BJ (cell line): ENCODE measurements at places on chromosomes 7 and 10.

DNA sequence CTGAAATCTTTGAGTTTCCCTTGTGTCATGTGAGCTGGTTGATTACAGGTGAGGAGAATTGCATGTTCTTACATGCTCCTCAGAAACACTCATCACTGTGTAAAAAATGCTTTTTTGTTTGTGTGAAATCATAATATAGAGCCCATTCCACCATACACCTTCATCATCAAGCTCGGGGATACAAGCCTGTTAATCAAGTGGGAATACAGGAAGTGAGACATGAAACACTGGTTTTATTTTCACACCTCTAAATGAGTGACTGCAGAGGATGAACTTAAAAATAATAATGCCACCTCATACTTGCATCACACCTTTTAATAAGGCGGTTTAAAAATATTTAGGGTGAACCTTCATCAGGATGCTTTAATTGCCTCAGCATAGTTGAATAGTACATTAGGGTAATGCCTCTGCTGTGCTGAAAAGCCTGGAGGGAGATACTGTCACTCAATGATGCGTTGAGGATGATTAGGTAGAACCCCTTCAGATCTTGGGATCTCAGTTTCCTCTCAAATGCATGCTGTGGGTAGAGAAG is 164.6 kb downstream of the AUTS2 start:
- DNase-seq = no peak

DNA sequence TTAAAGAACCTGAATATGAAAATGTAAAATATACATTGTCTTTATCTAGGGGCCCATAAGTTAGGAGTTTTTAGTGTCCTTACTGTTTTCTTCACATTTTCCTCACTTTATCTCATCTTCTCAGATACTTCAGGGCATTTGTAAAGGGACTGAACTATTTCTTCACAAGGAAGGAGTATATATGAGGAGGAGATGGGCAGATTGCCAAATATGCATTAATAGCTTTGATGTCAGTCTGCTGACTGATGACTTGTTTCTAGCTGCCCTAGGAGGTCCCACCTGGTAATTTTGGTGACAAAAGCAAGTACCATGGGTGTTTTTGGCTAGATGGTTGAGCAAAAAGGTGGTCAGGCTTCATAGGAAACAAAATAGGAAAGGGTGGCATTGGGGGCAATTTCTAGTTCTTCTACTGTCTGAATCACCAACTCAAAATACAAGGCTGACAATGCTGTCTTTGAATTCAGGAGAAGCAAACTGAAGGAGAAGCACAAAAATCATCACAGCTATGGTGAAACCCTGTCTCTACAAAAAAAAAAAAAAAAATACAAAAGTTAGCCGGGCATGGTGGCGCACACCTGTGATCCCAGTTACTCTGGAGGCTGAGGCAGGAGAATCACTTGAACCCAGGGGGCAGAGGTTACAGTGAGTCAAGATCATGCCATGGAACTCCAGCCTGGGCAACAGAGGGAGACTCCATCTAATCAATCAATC is 10.4 kb upstream of the STRIP2 start:
- DNase-seq = no peak

DNA sequence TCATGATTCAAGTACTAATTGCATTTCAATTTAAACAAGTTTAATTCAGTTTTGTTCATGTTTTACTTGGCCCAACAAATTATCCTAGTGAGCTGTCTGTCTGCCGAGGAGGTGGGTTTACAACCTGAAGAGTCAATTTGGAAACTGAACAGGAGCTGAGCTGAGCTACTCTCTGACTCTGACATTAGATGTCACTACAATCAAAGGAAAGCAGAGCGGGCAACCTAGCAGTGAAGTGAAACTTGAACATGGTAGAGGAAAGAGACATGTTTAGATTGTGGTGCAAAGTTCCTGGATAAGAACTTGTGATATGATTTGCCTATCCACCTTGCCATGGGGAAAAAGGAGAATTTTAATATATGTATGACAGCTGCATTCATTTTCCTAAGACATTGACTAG is 9.6 kb upstream of the AGR3 start:
- DNase-seq = no peak

DNA sequence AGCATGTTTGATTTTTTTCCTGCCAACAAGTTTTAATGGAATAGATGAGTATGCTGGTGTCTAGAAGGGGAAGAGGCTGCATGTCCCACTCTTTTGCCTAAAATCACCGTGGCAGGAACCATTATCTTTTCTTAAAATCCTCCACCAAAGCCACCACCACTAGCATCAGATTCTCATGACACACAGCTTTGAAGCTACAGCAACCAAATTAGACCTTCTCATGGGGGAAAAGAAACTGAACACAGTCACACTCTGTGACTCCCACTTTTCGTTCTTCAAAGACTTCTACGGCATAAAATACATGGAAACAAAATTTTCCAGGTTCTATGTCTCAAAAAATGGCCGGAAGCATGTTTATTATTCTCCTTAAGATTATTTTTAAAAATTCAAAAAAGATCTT is 81.8 kb downstream of the SGMS1 start:
- no peak for DNase-seq

- peak; percentile 67 for DNase-seq
These were observed 218.6 kb upstream of the INHBA start for GRCh38 chr7:41921453-41921981.

GRCh38 chr7:128405471-128406313 is 4.1 kb downstream of the IMPDH1 start:
- DNase-seq = no peak

GRCh38 chr7:131943646-131944045 is 387.2 kb upstream of the PODXL start:
- DNase-seq = no peak

DNA sequence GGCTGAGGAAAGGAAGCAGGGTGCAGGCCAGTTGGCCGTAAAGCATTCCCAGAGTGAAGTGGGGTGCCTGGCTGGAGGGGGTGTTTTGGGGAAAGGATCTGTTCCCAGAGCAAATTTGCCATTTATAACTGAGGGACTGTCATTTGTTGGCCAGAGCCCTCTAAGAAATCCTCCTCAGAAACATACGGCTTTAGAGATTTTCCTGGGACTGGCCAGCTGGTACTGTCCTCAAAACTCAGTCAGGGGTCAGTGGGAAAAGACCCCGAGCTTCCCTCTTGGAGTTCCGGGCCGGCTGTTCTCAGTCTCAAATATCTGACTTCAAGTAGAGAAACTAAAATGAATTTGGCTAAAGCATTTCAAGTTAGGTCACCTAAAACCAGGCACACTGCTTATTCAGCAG is 55.9 kb downstream of the ETV1 start:
- no peak for DNase-seq

GRCh38 chr10:84108797-84109196 is 30.5 kb upstream of the GHITM start:
- no peak for DNase-seq

- no peak for DNase-seq
These were observed 16.5 kb downstream of the AIFM2 start for GRCh38 chr10:70115948-70116682.

GRCh38 chr10:97003151-97003803 is 171.2 kb downstream of the LCOR start:
- no peak for DNase-seq

- no peak for DNase-seq
These were observed 15.5 kb downstream of the DENND10 start for GRCh38 chr10:119119400-119119799.

DNA sequence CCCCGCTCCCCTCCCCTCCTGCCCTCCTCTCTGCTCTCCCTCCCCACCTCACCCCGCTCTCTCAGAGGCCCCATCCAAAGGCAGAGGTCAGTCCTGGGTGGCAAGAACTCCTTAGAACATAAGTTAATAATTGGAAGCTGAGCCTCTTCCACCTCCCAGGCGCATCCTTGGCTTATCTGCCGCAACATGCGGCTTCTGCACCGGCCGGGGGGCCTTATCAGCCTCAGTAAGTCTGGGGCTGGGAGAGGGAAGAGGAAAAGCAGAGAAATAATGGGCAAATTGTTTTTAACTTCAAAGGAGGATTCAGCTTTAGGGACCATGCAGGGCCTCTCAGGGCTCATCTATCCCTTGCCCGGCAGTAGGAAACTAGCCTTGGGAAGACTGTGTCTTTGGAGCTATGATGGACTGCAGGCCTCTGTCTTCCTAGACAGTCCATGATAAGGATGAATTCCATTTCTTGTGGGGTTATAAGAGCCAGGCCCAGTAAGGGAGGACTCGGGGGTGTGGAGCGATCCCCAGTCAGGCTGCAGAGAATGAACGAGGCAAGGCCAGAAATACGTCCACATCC is 411.6 kb downstream of the PLXNA4 start:
- no peak for DNase-seq

DNA sequence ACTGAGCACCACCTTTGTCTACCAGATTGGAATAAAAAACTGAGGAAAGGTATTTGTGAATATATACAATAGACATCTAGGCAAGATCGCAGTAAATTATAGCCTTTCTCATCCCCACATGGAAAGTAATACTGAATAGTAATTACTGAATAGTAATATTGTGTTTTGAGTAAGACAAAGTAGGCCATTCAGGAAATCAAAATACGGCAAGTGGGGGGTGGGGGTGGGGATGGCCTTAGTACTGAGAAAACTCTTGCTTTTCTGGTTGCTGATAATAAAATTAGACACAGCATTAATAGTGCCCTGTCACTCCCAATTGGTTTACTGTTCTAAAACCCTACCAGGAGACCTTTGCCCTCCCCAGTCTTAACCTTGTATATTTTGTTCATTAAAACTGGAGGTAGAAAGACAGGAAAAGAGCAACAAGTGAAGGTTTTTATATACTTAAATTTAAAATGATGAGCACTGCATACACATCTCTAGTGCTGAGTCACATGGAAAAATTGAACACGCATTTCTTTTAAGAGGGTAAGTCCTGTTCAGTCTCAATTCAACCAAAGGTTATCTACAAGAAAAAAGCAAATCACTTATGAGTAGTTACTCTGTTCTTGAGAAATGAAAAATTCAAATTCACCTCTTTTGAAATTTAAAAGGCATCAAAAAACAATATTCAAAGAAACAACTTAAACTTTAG is 65.6 kb downstream of the IGF2BP3 start:
- no peak for DNase-seq

- no peak for DNase-seq
These were observed 40.3 kb upstream of the GTF2I start for GRCh38 chr7:74617180-74617744.

GRCh38 chr10:3090914-3091787 is 23.8 kb downstream of the PFKP start:
- DNase-seq = no peak

GRCh38 chr7:26653430-26654399 is 210.7 kb downstream of the SKAP2 start:
- DNase-seq = no peak

DNA sequence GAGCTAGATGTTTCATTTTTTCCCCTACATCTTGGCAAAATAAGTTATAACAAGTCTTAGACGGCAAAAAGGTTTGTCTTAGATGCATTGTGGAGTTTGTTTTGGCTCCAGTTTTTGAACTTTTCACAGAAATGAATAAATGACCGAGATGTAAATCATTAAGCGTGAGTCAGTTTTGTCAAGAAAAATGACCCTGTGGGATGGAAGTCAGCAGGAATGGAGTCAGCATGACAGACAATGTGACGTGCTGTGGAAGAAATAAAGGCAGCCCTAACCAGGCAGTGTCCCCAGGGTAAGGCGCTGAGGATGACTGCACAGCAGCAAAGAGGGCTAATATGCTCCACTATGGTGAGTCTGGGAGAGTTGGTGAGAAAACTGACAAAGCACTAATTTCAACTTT is 163.2 kb downstream of the NOC3L start:
- no peak for DNase-seq

DNA sequence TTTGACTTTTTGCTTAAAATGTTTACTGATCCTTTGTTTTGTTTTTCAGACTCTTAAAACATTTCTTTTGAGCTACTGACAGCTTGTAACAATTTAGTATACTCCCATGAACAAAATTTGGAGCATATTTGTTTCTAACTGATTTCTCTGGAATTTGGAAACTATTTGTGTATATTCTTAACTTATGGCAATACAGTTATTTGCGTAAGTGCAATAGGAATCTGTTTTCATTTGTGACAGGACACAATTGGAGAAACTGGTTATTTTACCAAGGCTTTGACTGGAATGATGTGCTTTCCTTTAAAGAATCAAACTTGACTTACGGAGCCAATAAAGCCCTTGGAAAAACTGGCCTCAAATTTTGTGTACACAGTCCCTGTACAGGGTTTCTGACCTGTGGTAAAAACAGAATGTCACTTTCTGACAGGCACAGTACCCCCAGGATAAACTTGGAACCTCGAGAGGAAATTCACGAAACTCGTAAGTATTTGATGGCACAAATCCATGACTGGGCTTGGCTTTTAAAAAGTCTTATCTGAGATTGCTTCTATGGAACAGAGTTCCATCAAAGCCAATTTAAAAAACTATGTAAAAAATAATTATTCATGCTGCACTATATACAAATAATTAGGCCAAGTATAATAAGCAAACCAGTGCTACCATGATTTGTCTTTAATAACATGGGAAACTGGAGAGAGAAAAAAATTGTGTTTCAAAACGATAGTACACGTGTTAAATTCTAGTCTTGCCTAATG is 70.4 kb downstream of the ST8SIA6 start:
- DNase-seq = no peak

DNA sequence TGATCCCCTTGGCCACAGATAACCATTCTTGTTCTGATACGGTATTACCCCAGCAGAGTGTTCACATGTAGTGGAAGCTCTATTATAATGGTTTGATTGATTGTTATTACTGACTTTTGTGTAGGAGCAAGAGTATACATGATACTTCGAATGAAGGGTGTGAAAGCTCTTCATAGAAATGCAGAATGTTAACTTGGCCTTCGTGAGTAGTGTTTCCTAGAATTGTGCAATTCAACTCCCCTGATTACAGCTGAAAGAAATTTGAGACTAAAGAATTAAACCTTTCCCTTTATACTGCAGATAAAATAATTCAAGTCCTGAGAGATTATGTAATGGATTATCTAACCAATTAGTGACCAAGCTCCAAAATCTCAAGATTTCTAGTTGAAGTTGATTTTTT is 38.2 kb downstream of the MKLN1 start:
- DNase-seq = peak; percentile 19

DNA sequence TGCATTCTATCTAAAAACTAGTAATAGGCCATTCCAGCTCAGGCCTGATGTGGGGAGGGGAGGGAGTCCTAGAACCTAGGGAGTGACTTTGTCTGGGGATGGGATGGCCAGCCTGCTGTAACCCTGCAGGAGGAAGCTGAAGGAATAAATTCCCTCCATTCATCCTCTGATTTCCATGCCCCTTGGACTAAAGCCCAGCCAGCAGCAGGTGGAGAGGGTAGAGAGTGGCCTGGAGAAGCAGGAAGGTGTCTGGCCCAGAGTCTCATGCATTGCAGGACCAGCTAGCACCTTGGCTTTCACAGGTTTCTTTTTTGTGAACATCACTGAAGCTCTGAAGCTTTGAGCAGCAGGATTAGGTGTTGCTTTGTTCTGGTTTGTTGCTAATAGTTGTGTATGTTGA is 32.8 kb upstream of the CDH23 start:
- no peak for DNase-seq

- no peak for DNase-seq
These were observed 26.5 kb downstream of the HDAC9 start for GRCh38 chr7:18521945-18522566.

DNA sequence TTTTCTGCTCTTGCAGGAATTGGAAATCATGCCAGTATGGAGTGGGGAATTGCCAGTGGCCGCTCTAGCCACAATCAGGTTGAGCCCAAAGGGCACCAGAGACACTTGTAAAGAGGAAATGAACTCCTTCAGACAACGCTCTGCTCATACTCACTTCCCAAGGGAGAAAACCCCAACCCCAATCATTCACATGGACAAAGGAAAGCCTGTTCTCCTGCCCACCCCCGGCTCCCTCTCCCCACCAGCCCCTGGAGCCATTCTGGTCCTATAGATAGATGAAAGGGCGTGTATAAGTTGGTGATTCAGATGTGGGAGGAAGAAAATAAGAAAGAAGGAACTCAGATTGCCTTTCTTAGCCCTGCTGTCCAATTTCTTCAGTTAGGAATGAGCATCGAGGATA is 57.4 kb downstream of the GFRA1 start:
- DNase-seq = no peak
